Stomach (tissue), 19 donors: ENCODE measurements at places on chromosomes 2 and 18. TPM values are rescaled to one million over a fixed set of nuclear protein-coding genes. Genes with fewer than 3 reads are reported as not detected.

DNA sequence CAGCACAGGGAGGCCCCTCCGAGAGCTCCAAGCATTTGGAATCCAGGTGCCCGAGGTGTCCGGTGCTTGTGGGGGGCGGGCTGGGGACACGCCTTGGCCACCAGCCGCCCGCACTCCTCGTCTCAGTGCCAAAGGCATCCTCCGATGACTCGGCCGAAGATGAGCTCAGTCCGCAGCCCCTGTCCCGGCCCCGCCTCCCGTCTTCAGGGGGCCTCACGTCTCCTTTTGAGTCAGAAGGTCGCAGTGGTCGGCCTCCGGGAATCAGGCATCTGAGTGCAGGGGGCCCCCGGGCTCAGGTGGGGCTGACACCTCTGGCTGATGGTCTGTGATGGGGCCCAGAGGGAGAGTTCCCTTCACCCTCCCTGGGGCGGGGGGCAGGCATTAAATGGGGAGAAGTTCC lies 74.8 kb downstream of the NFATC1 start:
- no peak for DNase-seq

DNA sequence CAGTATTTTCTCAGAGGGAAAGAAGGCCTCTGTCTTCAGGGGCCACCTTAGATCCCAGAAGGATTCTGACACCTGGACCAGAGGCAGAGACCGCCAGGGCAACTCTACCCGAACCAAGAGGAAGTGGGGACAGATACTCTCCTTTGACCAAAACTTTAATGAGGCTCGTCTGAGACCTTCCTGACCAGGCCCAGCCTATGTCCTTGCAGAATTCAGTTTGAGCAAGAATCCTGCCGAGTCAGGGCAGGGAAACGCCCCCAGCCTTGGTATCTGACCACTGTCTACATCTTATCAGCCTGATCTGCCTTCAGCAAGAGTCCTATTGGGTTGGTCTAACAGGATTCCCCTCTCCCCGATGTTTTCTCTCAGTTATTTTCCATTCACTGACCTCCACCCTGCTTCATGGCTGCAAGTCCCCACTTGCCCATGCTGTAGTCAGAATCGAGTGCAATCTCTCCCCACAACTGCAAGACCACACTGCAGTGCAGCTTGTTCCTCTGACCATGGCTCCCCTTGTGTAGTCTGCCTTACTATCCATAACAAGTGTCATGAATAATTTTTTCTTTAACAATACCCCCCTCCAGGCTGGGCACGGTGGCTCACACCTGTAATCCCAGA lies 95.0 kb downstream of the MSH2 start:
- no peak for DNase-seq

GRCh38 chr2:128638341-128639119 lies 319.9 kb upstream of the HS6ST1 start:
- no peak for DNase-seq

GRCh38 chr18:50697509-50697908 lies 122.3 kb downstream of the MRO start:
- no peak for DNase-seq

PARD3B gene
- total RNA-seq, result 34.4 TPM

STPG4 gene
- total RNA-seq, result not detected

DNA sequence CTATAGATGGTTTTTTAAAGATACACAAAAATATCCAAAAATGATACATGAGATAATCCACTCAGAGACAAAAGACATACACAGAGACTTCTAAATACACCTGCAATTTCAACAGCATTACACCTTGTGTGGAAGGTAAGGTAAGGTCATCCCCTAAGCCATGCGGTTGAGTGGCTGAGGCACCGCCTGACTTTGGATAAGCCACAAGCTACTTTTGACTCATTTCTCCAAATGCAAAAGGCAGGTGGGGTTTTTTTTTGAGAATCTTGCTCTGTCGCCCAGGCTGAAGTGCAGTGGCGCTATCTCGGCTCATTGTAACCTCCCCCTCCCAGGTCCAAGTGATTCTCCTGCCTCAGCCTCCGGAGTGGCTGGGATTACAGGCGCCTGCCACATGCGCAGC lies 13.1 kb downstream of the AP1S3 start:
- no peak for DNase-seq

DCDC2C gene
- total RNA-seq, result not detected

GRCh38 chr2:165305391-165306096 lies 66.3 kb downstream of the SCN2A start:
- no peak for DNase-seq
